ENCODE measurements at places on chromosomes 12 and 14. TPM values are rescaled to one million over a fixed set of nuclear protein-coding genes. Genes with fewer than 3 reads are reported as not detected.
A peak's percentile ranks its signal among the peaks of the same experiment; 100 is the strongest.

Gene B3GNT4
- total RNA-seq: 0.92 TPM

Gene ITFG2
- 24.6 TPM for total RNA-seq

Gene KLRC1
- 0.60 TPM for total RNA-seq

Gene RITA1
- total RNA-seq: 31.1 TPM

Gene BHLHE41
- total RNA-seq: not detected

Gene HRK
- not detected for total RNA-seq

Gene KCNK13
- not detected for total RNA-seq

Gene TPPP2
- total RNA-seq: not detected

Gene CLMN
- 0.66 TPM for total RNA-seq

Gene DNAH10
- total RNA-seq: 0.06 TPM

Gene SERPINA10
- total RNA-seq: not detected

Gene NEUROD4
- not detected for total RNA-seq

- DNase-seq: no peak
Observed at GRCh38 chr12:107109726-107110719, 16.7 kb upstream of the CRY1 start.

- DNase-seq: peak; percentile 30
Observed at GRCh38 chr12:44875417-44875953, 630 bp downstream of the NELL2 start.

DNA sequence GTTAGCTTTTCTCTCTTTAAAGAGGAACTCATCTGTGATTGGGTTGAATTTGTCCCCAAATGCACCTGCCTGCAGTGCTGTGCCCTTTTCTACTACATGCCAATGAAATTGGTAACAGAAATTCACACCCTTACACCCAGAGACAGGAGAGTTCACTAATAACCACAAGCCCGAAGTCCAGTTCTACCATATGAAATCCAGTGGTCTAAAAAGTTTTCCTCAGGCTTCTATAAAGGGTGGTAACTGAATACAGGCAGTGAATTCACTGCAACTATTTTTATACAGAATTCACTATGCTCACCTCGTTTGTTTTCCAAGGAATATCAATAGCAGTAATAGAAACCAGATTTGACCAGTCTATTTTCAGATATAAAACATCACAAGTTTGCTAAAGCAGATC, 31.5 kb upstream of the SOS2 start:
- no peak for DNase-seq

DNA sequence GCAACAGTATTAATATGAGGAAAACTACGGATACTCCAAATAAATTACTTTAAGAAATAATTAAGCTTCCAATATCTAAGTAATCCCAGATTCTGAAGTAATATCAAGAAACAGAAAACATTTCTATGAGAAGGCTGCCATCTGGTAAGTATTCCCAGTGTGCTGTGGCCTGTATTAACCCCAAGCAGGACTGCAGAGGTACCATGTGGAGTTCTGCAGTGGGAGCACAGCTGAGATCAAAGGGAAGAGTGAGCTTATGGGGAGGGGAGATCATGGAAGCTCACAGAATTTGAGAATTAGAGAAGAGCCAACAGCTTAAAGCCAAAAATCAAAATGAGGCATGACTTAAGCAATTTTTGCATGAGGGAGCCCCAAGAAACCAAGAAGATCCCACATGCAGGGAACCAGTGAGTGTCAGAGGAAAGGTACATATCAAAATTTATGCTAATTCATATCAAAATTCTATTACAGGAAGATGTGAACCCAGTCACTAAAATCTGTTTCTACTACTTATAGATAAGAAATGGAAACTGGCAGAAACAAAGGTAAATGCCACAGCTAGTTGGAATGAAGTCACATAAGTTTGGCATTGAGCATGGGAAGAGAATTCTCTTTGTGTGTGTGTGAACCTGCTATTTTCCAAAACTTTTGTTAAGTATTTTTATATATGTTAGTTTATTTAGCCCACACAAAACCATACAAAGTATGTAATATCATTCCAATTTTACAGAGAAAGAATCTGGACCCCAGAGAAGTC, 62.6 kb upstream of the KITLG start:
- no peak for DNase-seq

- no peak for DNase-seq
Observed at GRCh38 chr12:54129028-54129903, 59.5 kb downstream of the SMUG1 start.

- no peak for DNase-seq
Observed at GRCh38 chr14:34926552-34926951, 51.4 kb upstream of the BAZ1A start.

DNA sequence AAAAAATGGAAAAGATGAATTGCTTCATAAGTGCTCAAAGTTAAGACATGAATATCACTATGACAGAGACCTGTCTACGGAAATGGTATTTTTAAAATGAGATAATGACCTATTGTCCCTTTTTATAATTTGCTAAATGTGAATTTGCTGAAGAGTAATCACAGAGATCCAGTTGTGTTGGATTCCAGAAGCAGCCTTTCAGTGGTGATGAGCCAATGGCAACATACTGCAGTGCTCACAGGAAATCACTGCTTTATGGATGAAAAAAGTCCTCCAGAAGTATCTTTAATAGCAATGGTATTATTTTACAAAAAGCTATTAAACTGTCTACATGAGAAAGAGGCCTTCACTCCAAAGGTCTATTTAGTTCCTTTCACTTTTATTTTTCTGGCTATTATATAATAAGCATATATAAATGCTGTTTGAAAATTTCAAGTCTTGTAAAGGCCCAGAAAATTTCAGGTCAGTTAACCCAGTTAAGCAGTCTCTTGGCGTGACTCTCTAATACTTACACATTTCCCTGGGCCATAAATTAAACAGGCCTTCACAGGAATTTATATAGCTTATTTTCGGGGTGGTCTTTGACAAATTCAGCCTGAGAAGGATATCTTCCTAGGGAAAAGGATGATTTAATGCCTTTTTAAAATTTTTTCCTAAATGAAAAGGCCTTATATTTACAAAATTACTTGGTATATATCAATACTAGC, 55.4 kb downstream of the KCNJ8 start:
- DNase-seq: no peak

DNA sequence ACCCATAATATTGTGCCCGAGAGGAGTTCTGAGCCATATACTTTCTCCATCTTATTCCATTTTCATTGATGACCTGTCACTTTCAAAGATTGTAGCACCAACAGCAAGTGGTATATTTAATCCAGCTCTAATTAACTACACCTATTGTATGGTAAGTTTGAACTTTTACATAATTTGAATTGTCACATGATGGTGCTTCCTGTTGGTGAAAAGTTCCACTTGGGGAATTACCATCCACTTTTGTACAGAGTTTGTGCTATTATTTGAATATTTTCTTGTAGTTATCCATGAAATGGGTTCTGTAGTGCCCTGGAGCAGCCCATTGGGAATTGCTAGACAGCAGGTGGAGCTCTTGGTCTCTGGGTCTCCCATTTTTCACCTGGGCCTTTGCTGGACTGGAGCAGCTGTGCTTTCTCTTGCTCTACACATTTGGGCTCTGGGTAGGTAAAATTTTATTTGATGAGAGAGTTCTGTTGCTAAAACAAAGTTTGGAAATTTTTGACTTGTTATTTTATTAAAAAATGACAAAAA, 3.0 kb downstream of the SMCO3 start:
- DNase-seq: no peak

- no peak for DNase-seq
Observed at GRCh38 chr12:25347716-25348592, 97.2 kb upstream of the KRAS start.

GRCh38 chr14:74834692-74835392, 41.1 kb downstream of the PROX2 start:
- no peak for DNase-seq

DNA sequence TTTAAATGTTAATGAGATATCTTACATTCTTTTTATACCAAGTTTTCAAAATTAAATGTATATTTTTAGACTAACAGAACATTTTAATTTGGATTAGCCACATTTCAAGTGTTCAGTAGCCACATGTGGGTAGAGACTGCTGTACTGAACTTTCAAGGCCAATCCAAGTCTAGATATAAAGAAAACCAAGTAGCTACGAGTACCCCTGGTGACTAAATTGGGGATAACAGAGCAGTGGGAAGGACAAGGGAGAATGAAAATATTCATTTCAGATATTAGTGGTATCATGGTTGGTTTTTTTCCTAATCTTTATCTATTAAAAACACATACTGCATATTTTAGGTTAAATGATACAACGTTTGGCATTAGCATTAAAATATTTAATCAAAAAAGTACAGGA, 69.4 kb upstream of the RHOJ start:
- no peak for DNase-seq

- DNase-seq: no peak
Observed at GRCh38 chr14:53542732-53543131, 389.6 kb upstream of the DDHD1 start.

DNA sequence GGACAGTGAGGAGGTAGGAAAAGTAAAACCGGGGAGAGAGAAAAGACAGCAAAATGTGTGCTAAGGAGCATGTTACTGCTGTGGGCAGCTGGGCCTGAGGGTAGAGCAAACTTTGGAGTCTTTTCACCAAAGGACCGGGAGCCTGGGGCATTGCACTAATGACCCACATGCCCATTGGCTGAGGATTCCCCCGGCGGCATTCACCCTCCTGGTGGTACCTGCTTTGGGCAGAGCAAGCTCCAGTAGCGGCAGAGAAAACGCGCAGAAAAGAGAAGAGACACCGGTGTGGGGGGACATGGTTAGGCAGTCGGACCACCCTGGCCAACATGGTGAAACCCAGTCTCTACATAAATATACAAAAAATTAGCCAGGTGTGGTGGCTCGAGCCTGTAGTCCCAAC, 83.4 kb upstream of the ESRRB start:
- no peak for DNase-seq

DNA sequence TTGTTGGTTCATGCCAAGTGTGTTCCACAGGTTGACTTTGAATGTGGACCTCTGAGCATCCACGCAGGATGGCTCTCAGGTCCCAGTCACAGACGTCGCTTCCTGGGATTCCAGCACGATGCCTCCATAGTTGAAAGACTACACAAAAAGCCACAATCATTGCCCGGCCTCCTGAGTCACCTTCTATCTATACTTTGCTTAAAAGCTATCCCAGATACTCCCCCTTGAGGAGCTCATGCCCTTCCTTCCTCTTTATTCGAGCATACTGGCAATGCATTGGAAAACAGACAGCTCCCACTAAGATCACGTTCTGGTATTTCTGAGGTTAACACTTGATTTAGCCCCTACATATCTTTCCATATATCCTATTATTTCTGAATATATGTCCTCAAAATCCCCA, 40.1 kb downstream of the ZNF664 start:
- no peak for DNase-seq

DNA sequence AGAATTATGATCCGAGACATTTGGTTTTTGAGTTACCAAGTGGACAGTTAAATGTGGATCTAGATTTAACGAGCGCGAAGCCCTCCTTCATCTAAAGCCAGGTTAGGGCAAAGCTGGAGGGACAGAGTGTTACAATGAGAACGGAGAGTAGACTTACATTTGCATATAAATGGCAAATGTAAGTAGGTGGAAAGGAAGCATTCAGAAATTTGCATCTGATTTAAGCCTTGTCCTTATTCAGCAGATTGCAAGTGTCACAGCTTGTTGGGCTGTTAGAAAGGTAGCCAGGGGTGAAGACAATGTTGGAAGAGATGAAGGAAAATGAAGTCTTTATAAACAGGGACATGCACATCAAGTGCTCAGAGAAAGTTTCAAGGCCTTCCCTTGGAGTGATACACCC, 806.2 kb downstream of the GALC start:
- DNase-seq: no peak

GRCh38 chr12:88549929-88550328, 30.3 kb downstream of the KITLG start:
- DNase-seq: no peak

DNA sequence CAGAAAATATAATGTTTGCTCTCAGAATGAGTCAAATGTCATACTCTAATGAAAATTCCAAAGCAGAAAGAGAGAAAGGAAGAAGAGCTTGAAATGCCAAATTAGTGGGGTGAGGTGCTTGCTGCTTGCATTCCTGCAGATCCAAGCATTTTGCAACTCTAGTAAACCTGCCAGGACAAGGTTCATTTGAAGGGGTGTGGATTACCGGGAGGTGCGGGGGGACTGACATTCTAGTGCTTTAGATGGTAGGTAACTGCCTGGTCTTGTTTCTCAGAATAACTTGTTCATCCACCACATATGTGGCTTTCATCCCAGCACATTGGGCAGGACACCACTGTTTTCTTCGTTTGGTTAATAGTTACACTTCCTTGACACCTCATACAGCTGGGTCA, 144.4 kb downstream of the AKAP6 start:
- DNase-seq: no peak

GRCh38 chr12:44874981-44875416, 1.1 kb downstream of the NELL2 start:
- DNase-seq: peak; percentile 27

GRCh38 chr12:79275631-79276030, 411.1 kb downstream of the SYT1 start:
- DNase-seq: no peak

GRCh38 chr12:14264316-14264715, 101.2 kb upstream of the ATF7IP start:
- no peak for DNase-seq

DNA sequence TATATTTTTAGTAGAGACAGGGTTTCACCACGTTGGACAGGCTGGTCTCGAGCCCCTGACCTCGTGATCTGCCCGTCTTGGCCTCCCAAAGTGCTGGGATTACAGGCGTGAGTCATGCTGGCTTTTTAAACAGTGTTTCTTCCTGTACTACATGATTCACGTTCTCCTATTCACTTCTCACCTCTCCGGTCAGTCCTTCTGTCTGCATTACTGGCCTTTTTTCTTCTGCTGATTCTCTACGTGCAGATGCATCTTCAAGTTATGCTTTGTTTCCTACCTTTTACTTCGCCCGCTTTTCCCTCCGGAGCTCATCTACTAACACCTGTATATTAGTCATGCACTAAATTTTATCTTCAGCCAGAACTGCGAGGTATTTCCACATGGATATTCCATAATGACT, 296.2 kb upstream of the FLRT2 start:
- DNase-seq: no peak
